ENCODE measurements at places on chromosomes 13 and 19.
A peak's percentile ranks its signal among the peaks of the same experiment; 100 is the strongest.

- no peak for DNase-seq
These were observed 19.9 kb downstream of the ZSWIM9 start for GRCh38 chr19:48190288-48190884.

DNA sequence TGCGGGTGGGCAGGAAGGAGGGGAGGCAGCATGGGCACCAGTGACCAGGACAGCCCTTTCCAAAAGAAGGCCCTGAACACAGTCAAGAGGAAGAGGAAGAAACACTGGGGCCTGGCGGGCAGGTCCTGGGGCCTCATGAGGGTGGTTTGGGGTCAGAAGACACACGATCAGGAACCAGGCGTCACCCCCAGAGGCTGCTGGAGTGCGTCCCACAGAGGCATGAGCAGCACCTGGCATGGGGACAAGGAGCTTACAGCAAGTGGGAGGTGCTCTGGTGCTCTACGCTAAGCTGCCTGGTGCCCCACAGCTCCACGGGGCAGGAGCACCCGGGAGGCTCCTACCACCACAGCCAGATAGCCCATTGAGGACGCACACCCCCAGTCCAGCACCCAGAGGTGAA lies 20.0 kb downstream of the ELL start:
- no peak for DNase-seq

DNA sequence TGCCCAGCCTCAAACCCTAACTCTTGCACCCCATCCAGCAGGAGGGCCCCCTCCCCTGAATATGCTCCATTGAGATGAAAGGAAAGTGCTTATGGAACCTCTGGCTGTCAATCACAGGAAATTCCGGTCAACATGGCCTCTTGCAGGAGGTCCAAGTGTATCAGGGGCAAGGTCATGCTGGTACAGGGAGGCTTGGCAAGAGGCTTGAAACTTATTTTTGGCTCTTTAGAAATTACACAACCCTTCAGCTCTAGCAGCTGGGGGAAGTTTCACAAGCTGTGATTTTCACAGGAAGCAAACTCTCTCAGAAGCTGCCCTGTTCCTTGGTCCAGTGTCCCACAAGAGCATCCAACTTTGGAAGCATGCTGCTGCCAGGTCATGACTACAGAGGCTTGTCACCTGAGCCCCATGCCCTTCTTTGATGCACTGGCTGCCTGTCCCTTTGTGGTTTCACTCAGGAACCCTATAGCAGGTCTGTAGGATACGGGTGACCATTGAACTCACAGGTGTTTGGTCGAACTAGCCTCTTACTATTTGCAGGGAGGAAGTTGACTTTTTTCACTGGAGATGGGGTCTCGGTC lies 8.4 kb downstream of the ASF1B start:
- no peak for DNase-seq

DNA sequence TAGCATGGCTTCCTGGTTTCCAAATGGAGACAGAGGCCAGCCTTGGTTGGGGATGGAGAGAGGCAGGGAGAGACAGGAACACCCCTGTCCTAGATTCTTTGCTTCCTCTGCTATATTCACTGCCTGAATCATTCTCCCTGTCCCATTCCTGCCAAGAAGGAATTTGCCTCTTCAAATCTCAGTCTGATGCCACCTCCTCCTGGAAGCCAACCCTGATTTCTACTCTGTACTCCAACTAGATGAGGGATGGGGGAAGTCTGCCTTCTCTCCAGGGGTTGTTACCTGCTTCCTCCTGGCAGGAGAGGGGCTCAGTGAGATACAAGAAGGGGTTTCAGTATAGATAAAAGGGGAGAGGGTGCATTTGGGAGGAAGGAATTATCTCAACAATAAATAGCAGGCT lies 1.3 kb upstream of the ACTL9 start:
- DNase-seq, result no peak

DNA sequence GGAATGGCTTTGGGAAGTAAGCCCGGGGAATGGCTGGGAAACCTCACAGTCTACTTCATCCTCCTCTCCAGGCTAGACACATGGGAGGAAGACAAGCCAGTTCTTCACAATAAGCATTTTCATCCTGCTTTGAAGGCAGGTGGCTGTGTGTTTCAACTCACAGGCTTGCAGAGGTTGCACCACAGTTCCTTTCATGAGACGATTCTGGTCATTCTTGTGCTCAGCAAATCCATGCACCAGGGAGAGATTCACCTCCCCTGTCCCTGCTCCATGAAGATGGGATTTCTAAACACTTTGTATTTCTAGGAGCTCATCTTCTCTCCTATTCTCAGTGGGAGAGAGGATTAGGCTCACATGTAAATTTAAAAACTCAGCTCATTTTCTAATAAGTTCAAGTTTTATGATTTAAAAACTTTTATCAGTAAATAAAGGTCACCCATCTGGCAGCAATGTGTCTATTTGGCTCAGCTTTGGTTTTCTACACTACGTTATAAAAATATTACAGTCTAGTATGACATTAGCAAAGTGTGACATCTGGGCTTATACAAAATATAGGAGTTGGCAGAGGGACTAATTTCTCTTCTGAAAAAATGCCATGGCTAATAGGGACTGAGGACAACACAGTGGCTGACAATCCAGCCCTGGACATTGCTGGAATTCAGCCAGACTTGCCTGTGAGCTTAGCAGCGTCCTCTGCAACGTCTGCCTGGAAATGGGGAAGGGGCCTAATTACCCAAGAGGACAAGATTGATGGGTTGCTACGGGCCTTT lies 283.2 kb upstream of the SLC10A2 start:
- DNase-seq, result no peak

- DNase-seq, result no peak
These were observed 42.4 kb downstream of the MRPS31 start for GRCh38 chr13:40728595-40728994.

DNA sequence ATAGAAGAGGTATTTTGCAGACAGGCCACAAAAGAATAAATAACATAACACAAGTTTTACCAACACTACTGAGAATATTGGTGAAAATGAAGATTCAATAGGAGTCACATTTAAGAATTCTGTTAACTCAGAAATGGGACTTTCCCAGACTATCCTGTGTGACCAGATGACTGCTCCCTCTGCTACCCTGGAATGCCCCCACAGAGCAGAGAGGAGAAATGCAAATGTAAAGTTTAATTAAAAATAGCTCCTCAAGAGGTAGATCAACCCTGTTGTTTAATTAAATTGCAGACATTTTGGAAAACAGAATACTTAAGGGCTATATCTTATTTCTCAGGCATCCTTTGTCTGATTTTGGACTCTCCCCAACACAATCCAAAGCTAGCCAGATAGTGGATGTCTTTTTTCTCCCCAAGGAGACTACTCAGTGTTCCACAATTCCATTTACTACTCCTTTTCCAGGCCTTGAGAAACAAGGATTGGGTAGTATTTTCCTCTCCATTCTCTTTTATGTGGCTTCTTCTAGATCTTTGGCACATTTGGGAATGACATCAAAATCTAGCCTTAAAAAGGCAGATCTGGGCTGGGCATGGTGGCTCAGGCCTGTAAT lies 104.7 kb upstream of the TSC22D1 start:
- DNase-seq, result no peak

DNA sequence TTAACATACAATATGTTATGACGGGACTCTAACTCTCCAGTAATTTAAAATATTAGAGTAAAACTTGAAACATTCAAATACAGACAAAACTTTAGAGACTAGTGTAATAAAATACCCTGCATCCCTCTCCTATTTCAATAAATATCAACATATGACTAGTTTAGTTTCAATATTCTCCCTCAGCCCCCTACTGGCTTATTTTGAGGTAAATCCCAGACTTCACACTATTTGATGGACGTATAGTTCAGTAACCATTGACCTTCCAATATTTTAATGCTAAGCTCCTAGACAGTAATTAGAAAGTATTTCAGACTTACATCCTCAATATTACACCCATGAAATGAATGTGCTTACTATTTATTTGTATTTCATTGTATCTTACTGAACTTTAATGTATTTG lies 180.7 kb upstream of the STARD13 start:
- DNase-seq, result no peak

DNA sequence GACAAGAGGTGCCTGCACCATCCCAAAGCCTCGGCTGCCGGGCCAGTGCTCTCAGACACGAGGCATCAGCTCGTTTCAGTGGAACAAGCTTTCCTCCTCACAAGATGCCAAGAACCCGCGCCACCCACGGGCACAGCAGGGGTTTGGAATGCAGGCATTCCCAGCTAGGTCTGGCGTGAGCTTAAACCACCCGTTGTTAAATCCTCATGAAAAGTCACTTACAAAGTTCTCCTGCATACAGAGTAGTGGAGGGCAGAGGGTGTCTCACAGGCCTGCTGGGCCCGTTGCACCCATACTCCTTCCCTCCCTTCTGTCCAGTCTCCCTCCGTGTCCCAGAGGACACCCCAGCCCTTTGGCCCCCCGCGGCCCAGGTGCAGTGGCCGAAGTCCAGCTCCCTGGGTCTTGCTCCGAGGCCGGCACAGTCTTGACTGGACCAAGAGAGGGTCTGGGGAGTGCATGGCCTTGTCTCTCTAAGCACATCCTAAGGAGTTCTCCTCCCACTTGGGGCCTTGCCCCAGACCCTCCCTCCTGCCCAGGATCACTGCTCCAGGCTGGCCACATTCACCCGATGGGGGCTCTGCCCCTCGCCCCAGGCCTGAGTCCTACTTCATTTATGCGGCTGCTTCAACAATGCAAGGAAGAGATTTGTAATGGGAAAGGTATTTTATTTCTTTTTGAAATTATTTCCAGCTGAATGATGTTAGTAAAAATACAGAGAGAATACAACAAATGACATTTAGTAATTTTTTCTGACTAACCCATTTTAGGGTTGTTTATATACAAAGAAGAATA lies 35.2 kb upstream of the GRTP1 start:
- DNase-seq, result peak; percentile 25

- DNase-seq, result no peak
These were observed 1.1 kb downstream of the IL17D start for GRCh38 chr13:20704459-20705069.

DNA sequence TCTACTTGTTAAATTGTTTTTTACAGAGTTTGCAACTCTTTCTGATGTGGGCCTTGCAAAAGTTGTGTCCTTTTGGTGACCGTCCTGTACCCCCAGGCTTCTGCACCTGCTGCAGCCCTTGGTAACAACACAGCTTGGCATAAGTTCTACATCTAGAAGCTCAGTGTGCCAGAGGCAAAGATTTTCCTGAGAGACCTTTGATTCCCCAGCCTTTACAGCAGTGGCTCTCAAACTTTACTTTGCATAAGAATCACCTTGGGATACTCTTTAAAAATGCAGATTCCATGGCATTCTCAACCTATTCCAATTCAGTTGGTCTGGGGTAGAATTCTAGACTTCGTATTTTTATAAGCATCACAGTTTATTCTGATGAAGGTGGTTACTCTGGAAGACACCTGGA lies 260.9 kb downstream of the DCT start:
- no peak for DNase-seq

- no peak for DNase-seq
These were observed 1.6 kb upstream of the BBC3 start for GRCh38 chr19:47232422-47233211.

GRCh38 chr13:110525328-110526319 lies 35.9 kb downstream of the RAB20 start:
- no peak for DNase-seq

DNA sequence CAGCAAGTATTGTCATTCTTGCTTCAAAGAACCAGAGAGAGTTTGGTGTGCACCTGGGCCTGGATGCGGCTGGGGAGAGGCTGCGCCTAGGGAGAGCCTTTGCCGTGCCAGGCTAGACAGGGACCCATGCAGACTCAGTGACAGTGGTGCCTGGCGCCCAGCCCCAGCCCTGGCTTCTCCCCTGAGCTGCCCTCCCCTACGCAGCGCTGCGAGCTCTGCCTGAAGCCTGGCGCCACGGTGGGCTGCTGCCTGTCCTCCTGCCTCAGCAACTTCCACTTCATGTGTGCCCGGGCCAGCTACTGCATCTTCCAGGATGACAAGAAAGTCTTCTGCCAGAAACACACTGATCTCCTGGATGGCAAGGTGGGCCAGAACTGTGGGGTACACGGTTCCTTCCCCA lies 12.0 kb downstream of the KMT2B start:
- DNase-seq, result no peak

GRCh38 chr19:15315101-15315500 lies 17.2 kb downstream of the BRD4 start:
- no peak for DNase-seq

GRCh38 chr13:41995946-41996345 lies 35.0 kb upstream of the VWA8 start:
- no peak for DNase-seq

DNA sequence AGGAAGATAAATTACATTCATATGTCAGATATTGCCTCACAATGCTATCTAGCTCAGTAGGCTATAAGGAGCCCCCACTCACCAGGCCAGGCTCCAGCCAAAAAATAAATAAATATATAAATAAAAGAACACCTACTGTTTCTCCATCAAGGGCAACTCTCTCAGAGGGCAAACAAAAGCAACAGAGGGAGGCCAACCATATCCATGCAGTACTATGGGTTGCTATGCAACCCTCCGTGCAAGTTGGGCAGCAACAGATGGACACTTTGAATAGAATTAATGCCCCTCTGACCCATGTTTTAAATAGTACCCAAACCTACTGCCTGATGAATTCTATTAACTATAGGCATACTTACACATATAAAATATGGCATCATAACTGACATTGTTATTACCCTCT lies 279.8 kb upstream of the EDNRB start:
- DNase-seq, result no peak

DNA sequence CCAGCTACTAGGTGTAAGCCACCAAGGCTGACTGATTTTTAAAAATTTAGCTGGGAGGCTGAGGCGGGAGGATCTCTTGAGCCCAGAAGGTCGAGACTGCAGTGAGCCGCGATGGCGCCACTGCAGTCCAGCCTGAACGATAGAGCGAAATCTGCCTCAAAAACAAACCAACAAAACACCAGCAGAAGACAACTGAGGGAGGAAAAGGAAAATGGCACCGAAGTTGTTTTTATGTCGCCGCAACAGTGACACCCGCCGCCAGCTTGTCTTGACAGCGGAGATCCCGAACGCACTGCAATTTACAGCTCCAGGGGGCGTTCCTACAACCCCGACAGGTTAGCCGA lies 298 bp upstream of the FAM98C start:
- no peak for DNase-seq

GRCh38 chr13:42760951-42761350 lies 20.4 kb upstream of the FAM216B start:
- DNase-seq, result no peak

DNA sequence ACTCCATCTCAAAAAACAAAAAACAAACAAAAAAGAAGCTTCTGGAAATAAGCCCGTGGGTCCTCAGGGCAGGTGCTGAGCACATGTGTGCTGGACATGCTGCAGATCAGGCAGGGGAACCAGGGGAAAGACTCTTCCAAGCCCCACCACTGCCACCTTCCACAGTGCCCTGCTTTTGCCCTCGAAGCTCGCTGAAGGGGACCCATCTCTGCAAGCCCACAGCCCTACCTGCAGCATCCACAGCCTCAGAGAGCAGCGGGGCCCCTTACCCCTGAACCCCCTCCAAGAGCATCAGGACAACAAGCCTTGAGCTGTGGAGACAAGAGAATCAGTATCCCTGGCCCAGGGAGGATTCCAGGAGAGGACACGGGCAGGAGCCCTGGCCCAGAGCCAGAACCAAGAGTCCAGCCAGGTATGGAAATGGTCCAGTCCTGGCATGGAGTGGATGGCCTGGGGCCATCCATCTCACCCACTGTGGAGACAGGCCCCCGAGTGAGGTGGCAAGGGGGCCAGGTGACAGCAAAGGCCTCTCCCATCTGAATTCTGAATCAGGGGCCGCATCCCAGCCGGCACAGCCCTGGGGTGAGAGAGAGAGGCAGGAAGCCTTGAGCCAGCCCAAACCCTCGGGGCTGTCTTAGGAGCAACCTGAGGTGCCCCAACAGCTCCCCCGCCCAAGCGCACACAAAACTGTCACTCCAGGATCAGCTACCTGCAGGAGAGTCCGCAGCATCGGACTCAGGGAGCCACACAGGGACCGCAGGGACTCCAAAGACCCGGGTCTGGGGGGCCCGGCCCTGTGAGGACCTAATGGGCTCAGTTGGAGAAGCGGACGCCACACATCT lies 51.8 kb upstream of the TPM4 start:
- DNase-seq, result no peak
